ENCODE measurements at places on chromosomes 2 and 18. TPM values are rescaled to one million over a fixed set of nuclear protein-coding genes. Genes with fewer than 3 reads are reported as not detected.
A peak's percentile ranks its signal among the peaks of the same experiment; 100 is the strongest.

GRCh38 chr2:166057370-166058164, 70.3 kb downstream of the SCN1A start:
- H3K27ac ChIP-seq: no peak overlapping the region
- H3K27me3 ChIP-seq: no peaks in the 10 kb centered on the region
- no peaks in the 10 kb centered on the region for H3K36me3 ChIP-seq

DNA sequence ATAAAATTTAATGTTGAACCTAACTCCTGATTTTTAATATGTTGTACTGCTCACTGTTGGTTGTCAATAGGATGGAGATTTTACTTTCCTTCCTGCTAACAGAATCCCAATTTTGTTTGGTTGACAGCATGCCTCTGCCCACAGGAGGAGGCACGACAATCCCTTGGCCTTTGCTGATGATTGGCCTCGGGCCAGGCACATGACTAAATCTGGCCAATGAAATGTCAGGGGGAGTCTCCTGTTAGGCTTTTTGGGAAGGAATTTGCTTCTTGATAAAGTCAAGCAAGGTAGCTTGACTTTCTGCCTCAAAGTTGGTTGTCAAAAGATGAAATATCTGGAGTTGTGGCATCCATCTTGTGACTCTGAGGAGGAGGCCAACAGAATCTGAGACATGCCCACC, 6.8 kb upstream of the TGFA start:
- no peak overlapping the region for H3K4me3 ChIP-seq
- no peaks in the 10 kb centered on the region for H3K36me3 ChIP-seq
- H3K27ac ChIP-seq: no peak overlapping the region
- no peak for DNase-seq

Gene DSC3
- 1.8 TPM for total RNA-seq

Gene DAPL1
- not detected for total RNA-seq

Gene FZD7
- total RNA-seq: 2.4 TPM

DNA sequence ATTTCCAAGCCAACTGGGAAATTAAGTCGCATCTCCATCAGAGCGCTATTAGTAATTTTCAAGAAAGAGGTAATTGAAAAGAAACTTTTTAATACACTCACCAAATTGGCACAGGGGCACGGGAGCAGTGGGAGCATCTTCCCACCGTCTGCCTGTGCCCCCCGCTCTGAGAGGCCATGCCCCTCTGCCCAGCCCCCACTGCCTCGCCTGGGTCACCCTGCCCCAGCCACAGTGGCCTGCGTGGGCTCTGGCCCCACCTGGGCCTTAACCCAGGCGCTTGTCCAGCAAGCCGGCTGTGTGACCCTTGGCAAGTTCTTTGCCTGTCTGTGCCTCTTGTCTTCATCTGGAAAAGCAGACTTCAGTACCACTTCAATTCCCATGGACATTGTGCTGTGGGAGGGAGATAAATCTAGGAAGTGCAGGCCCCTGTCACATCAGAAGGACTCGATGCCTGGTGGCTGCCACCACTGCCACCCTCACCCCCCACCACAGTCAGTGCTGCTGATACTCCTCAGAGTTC, 31.9 kb downstream of the GLI2 start:
- no peaks in the 10 kb centered on the region for H3K4me1 ChIP-seq
- H3K27me3 ChIP-seq: peaks cover 4% of the 10 kb centered on the region
- no peak for DNase-seq
- no peaks in the 10 kb centered on the region for H3K36me3 ChIP-seq
- H3K27ac ChIP-seq: no peak overlapping the region
- H3K4me3 ChIP-seq: no peak overlapping the region

GRCh38 chr2:71692621-71693277, 239.4 kb downstream of the DYSF start:
- H3K27ac ChIP-seq: no peak overlapping the region
- H3K4me1 ChIP-seq: no peaks in the 10 kb centered on the region
- no peaks in the 10 kb centered on the region for H3K36me3 ChIP-seq
- no peak overlapping the region for H3K4me3 ChIP-seq

GRCh38 chr2:207953354-207953753, 72.0 kb downstream of the PLEKHM3 start:
- no peak overlapping the region for H3K27ac ChIP-seq
- no peaks in the 10 kb centered on the region for H3K27me3 ChIP-seq
- no peak overlapping the region for H3K4me3 ChIP-seq
- H3K36me3 ChIP-seq: no peaks in the 10 kb centered on the region

DNA sequence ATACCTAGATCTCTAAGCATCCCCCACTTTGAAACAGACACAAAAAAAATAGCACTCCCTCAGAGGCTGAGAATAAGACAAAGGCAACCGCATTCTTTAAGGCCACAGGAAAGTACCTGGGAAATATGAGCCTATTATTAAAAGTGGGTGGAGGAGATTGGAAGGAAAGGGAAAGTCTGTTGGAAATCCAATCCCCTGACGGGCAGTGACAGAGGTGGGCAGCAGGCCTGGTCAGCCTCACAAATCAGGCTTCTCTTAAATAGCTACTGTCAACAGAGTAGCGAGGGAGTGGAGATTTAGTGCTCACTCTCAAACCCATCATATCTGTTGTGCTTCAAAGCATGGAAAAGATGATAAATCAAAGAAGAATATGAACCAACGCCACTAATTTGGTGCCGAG, 324.4 kb downstream of the ALK start:
- no peaks in the 10 kb centered on the region for H3K36me3 ChIP-seq
- no peaks in the 10 kb centered on the region for H3K4me1 ChIP-seq
- no peak for DNase-seq
- no peaks in the 10 kb centered on the region for H3K27me3 ChIP-seq
- H3K4me3 ChIP-seq: no peak overlapping the region
- H3K27ac ChIP-seq: no peak overlapping the region

Gene SLC8A1
- 0.21 TPM for total RNA-seq

Gene ADNP2
- 26.7 TPM for total RNA-seq

GRCh38 chr18:52409727-52410126, 69.7 kb downstream of the DCC start:
- no peaks in the 10 kb centered on the region for H3K36me3 ChIP-seq
- no peaks in the 10 kb centered on the region for H3K4me1 ChIP-seq
- no peaks in the 10 kb centered on the region for H3K27me3 ChIP-seq
- no peak overlapping the region for H3K4me3 ChIP-seq
- DNase-seq: peak; percentile 40

Gene SETBP1
- total RNA-seq: 23.7 TPM

- no peak for DNase-seq
- H3K4me3 ChIP-seq: no peak overlapping the region
- H3K27me3 ChIP-seq: peaks cover 2% of the 10 kb centered on the region
Measured at GRCh38 chr2:104658144-104658835, 195.6 kb upstream of the POU3F3 start.

DNA sequence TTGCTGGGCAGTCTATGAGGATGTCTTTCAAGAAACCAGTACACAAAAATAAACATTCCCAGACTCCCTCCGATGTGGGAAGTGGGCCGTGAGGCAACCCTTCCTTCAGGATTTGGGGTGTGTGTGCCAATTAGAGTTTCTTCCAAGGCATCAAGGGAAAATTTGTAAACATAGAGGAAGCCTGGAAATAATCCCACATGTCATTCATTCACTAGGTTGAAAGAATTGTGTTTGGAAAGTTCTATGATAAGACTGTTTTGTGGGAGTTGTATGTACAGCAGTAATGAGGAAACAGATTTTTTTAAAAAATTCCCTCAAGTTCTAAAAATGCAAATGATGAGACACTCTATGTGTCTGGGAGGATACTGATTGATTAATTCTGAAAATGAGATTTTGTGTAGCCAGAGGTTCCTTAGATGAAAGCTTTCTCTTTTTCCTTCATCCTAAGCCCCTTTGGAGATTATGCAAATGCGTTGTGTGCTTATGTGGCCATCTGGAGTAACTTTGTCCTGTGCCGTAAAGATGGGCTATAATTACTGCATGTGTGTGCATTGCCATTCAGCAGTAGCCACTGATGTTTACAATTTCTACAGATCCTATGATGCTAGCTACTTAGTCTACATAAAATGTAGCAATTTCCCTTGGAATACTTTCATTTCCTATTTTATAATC, 107.8 kb upstream of the TPO start:
- no peaks in the 10 kb centered on the region for H3K27me3 ChIP-seq
- H3K4me3 ChIP-seq: no peak overlapping the region
- H3K4me1 ChIP-seq: no peaks in the 10 kb centered on the region
- H3K36me3 ChIP-seq: no peaks in the 10 kb centered on the region
- DNase-seq: no peak
- no peak overlapping the region for H3K27ac ChIP-seq

- H3K4me3 ChIP-seq: no peak overlapping the region
- no peaks in the 10 kb centered on the region for H3K27me3 ChIP-seq
- H3K36me3 ChIP-seq: no peaks in the 10 kb centered on the region
Measured at GRCh38 chr2:51071191-51071590, 39.3 kb upstream of the NRXN1 start.

Gene TWIST2
- not detected for total RNA-seq

GRCh38 chr2:9471206-9471605, 3.1 kb upstream of the IAH1 start:
- H3K4me1 ChIP-seq: peaks cover 6% of the 10 kb centered on the region
- no peaks in the 10 kb centered on the region for H3K27me3 ChIP-seq
- no peak overlapping the region for H3K27ac ChIP-seq
- H3K4me3 ChIP-seq: no peak overlapping the region

Gene AP1S3
- total RNA-seq: 9.2 TPM

GRCh38 chr2:138771534-138771933, 8.7 kb downstream of the NXPH2 start:
- no peaks in the 10 kb centered on the region for H3K36me3 ChIP-seq
- no peak for DNase-seq
- no peaks in the 10 kb centered on the region for H3K27me3 ChIP-seq
- no peaks in the 10 kb centered on the region for H3K4me1 ChIP-seq

Gene DLX2
- not detected for total RNA-seq

Measured in GM12878 (cell line).